ENCODE measurements at places on chromosomes 11 and 22. TPM values are rescaled to one million over a fixed set of nuclear protein-coding genes. Genes with fewer than 3 reads are reported as not detected.

- no peaks in the 10 kb centered on the region for H3K4me1 ChIP-seq
- no peak for DNase-seq
- no peak overlapping the region for H3K4me3 ChIP-seq
- H3K27ac ChIP-seq, result no peak overlapping the region
- H3K36me3 ChIP-seq, result no peaks in the 10 kb centered on the region
- H3K27me3 ChIP-seq, result no peaks in the 10 kb centered on the region
These were observed 8.2 kb upstream of the SEC14L3 start for GRCh38 chr22:30479981-30480380.

DNA sequence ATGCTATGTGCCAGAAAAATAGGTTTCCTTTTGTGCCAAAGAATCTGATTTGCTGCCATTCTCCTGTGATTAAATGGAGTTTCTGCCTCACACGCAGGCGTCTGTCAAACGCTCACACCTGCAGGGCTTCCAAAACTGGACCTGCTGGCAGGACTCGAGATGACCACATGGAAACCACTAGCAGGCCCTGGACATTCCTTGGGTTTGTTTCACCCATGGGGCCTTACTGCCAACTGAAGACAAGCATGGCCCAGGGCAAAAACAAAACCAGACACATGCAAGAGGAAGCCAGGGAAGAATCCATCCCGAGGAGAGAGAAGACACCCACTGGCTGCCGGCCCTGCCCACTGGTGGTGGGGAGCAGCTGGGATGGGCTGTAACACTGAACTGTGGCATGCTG, 55.9 kb upstream of the MN1 start:
- no peak for DNase-seq
- H3K4me3 ChIP-seq, result no peak overlapping the region
- H3K27me3 ChIP-seq, result no peaks in the 10 kb centered on the region
- H3K36me3 ChIP-seq, result no peaks in the 10 kb centered on the region

DNA sequence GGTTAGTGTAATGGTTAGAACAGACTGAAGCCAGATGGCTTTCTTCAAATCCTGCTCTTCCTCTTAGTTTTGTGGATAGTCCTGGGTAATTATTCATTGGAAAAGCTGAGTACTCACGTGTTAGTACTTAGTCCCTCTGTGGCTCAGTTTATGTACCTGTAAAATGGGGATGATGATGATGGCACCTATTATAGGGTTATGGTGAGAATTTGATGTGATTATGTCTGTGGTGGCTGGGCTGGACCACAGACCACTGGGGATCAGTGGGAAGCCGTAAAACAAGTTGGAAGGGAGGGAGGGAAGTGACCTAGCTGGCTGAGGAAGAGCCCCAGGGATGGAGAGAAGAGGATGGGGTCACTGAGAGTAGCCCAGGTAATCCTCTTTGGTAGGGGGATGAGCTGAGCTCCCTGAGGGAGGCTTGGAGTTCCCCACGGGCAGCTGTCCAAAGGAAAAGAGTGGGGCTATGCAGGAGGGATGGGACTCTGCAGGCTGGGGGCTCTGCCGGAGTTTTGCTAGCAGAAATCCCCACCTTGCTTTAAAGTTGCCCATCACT, 19.8 kb downstream of the ARHGEF17 start:
- H3K27ac ChIP-seq, result no peak overlapping the region
- H3K36me3 ChIP-seq, result no peaks in the 10 kb centered on the region

GRCh38 chr22:44805711-44806110, 53.3 kb downstream of the ARHGAP8 start:
- no peaks in the 10 kb centered on the region for H3K27me3 ChIP-seq
- H3K36me3 ChIP-seq, result no peaks in the 10 kb centered on the region
- H3K4me1 ChIP-seq, result no peaks in the 10 kb centered on the region
- H3K4me3 ChIP-seq, result no peak overlapping the region
- DNase-seq, result no peak

GRCh38 chr22:19132153-19132552, 1.0 kb downstream of the TSSK2 start:
- no peaks in the 10 kb centered on the region for H3K36me3 ChIP-seq
- no peak overlapping the region for H3K4me3 ChIP-seq
- no peak overlapping the region for H3K27ac ChIP-seq
- H3K4me1 ChIP-seq, result no peaks in the 10 kb centered on the region
- no peaks in the 10 kb centered on the region for H3K27me3 ChIP-seq

- H3K4me3 ChIP-seq, result no peak overlapping the region
- no peaks in the 10 kb centered on the region for H3K4me1 ChIP-seq
- no peak overlapping the region for H3K27ac ChIP-seq
These were observed 8.4 kb upstream of the RANBP1 start for GRCh38 chr22:20107471-20107901.

GRCh38 chr11:95568281-95568680, 221.3 kb downstream of the FAM76B start:
- H3K4me3 ChIP-seq, result no peak overlapping the region
- H3K27ac ChIP-seq, result no peak overlapping the region
- no peak for DNase-seq
- H3K27me3 ChIP-seq, result no peaks in the 10 kb centered on the region
- H3K4me1 ChIP-seq, result peaks cover 12% of the 10 kb centered on the region
- H3K36me3 ChIP-seq, result no peaks in the 10 kb centered on the region

GAB4 gene
- total RNA-seq, result not detected

All from hepatocyte (in vitro differentiated cells).